ENCODE measurements at places on chromosomes 16 and 17.

- no peak for DNase-seq
Observed at GRCh38 chr17:83041305-83041704, 38.1 kb upstream of the METRNL start.

DNA sequence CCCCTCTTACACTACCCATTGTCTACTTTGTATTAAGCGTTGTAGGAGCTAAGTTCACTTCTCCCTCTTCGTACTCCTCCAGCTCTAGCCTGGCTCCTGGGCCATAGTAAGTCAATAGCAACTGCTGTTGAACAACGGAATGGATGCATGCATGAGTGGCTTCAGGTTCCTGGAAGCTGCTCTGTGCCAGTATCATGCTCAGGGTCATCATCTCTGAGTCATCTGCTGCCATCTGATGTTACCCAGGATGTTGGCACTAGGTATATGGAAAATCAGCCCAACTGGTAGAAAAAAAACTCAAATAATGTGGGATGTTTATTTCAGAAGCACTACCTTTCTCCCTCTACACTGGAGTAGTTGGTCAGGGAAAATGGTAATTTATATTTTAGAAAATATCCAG lies 536.8 kb downstream of the NPIPA7 start:
- DNase-seq = no peak

DNA sequence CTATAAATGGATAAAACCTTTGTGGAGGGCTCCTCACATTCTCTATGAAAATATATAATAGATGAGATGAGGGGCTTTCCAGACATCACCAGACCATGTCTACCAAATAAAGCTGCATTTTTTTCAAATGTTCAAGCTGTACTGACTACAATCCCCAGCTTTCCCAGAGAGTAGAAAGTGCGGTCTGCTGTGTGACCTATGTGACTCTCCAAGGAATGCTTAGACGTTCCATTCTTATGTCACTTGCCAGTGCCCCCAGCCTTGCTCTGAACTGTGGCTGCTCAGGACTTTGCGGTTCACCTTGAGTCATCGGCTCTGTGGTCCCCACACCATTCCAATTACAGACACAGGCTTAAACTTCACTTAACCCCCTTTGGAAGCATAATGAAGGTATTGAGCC lies 47.8 kb upstream of the SCNN1B start:
- no peak for DNase-seq

DNA sequence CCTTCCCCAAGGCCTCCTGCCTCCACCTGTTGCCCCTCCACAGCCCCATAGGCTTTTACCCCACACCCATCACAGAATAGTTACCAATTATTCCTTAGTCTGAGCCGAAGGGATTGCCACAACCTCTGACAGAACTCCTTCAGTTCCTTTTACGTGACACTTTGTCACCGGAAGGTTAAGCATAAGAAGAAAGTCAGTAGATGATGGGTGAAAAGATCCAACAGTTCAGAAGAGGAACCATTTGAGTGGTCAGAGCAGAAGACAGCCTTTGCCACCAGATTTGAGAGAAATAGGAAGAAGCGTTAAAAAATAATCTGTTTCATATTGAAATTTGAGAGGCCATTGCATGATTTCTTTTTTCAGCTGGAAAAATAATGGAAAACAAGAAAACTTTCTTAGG lies 1.2 kb downstream of the SRR start:
- no peak for DNase-seq

GRCh38 chr17:50169881-50170459 lies 4.2 kb downstream of the SGCA start:
- DNase-seq = no peak

DNA sequence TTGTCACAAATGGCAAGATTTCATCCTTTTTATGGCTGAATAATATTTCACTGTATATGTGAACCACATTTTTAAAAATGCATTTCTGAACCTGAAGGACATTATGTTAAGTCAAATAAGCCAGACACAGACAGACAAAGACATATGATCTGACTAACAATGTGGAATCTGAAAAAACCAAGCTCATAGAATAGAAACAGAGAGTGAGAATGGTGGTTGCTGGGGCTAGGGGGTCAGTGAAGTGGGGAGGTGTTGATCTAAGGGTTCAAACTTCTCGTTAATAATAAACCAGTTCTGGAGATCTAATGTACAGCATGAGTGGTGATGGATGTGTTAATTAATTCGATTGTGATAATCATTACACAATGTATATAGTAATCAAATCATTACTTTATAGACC lies 475.1 kb downstream of the WWOX start:
- DNase-seq = no peak
